Vagina (tissue), 2 donors: ENCODE measurements at places on chromosomes 12 and 14.

DNA sequence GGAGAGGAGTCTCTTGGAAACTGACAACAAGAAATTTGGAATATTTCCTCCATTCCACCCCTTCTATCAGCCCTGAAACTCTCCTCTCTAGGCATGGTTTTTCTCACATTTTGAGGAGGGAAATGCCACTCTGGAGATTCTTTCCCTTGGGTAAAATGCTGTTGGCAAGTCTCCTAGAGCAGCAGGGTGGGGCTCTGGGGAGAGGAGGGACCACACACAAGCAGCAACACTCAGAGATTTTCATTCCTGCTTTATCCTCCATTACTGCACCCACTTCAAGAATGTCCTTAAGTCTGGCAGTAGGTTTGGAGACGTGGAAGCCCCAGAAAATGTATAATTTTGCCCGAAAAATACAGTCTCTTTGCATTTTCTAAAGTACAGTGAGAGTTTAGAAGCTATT, 130.8 kb upstream of the FLRT2 start:
- no peak for DNase-seq

DNA sequence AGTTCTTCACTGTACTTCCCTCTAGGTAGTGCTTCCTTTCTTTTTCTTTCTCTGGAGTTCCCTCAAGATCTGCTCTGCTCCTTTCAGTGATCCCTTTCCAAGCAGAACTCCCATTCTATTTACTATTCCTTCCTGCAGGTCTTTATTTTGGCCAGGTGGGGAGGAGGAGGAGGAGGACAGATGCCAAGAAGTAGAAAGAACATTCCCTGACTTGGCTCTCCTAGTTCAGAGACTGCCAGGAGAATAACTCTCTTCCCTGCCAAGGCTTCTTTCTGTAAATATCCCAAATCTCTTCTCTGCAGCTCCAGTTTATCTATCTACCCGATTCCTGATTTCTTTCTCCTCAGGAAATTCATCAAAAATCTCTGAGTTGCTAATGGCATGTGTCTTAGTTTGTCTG, 229.6 kb upstream of the TMEM260 start:
- DNase-seq, result no peak

DNA sequence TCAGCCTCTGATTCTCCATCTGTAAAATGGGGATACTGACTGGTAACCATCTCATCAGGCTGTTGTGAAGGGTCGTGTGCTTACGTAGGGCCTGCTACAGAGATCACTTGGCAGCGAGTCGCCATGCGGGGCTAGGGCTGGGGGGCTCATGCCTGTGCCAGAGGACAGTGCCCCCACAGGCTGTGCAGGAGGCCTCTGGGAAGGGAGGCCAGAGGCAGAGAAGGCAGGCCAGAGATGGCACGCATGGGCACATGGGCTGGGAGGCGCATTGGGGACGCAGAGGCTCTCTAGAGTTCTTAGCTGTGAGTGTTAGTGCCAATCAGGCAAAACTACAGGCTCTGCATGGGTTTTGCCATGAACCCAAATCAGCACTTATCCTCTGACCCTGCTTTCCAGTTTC, 3.5 kb upstream of the BDKRB2 start:
- DNase-seq, result no peak

DNA sequence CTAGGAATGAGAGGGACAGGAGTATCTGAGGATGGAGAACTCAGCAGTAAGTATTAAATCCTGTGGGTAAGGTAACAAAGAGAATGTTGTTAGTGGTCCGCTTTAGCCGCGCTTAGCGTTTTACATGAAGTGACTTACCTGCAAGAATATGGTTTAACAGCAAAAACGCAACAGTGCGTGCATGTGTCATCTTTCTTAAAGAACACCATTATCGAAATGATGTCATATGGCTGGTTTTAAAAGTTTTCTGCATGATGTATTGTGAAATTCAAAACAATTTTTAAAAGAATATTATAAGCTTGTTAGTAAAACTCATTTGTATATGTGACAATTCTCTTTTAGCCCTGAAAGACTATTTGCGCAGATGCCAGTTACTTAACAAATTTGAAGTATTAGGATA, 1.7 kb downstream of the LEMD3 start:
- no peak for DNase-seq

- DNase-seq, result no peak
Observed at GRCh38 chr12:21989819-21990412, 48.7 kb upstream of the ABCC9 start.

DNA sequence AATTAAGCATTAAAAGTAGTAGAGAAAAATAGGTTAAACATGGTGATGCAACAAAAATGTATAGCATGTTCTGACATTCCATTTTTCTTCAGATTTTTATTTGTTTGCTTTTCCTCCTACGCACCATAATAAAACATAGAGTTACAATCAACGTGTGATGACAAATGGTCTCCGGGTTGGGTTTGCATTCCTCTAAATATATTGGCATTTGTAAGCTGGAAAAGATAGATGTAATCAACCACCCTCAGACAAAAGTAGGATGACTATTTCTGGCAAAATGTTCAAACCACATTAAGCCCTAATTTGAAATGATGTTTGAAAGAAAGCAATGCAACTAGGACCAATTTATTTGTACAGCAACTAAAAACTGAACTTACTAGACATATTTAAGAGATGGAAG, 58.4 kb downstream of the SLC25A21 start:
- no peak for DNase-seq

GRCh38 chr12:67355428-67356379, 86.5 kb downstream of the CAND1 start:
- no peak for DNase-seq

DNA sequence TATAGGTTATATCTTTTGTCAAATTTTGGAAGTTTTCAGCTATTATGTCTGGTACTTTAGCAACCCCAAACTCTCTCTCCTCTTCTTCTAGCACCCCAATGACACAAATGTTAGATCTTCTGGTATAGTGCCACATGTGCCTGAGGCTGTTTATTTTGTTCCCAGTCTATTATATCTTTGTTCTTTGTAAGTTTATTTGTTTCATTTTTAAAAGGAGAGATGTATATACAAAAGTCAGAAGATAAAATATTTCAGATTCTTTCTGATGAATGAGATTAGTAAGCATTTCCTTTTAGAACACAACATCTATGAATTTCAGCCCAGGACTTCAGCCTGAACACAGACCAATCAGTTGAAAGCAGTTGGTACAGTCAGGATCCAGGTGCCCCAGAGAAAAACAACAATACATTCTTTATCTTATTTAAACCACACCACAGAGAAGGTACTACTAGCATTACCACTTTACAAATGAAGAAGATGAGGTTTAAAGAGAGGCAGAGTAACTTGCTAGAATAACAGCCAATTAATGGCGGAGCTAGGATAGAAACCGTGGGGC, 114.1 kb upstream of the BTG1 start:
- DNase-seq, result no peak
